ENCODE measurements at places on chromosomes 5 and 9.

DNA sequence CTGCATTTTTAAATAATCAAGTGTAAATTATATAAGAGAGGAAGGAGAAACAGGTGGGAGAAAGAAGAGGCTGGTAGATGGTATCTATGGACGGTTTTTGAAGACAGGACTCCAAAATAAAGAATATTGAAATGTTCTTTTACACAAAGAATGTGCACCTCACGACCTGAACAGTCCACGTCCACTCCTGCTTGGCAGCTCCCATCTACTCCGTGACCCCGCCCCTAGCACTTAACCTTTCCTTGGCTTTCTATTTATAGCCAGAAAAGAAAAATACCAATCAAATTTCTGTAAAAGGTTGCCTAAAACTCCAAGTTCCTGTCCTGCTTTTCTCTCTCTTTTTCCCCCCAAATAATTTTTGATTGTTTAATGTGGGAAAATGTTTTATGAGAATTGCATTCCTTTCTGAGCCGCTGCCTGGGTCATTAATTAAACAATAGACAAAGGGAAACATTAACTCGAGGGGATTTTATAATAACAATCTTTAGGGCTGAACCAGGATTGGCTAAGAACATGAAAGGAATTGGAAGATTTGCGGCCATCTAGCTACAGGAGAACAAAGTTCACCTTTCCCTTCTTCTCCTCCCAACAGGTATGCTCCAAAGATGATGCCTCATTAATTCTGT is 173.6 kb upstream of the MAP3K1 start:
- no peak for DNase-seq

GRCh38 chr9:4822057-4822456 is 29.3 kb downstream of the RCL1 start:
- no peak for DNase-seq

GRCh38 chr9:133050781-133051180 is 11.0 kb upstream of the CEL start:
- DNase-seq = no peak

DNA sequence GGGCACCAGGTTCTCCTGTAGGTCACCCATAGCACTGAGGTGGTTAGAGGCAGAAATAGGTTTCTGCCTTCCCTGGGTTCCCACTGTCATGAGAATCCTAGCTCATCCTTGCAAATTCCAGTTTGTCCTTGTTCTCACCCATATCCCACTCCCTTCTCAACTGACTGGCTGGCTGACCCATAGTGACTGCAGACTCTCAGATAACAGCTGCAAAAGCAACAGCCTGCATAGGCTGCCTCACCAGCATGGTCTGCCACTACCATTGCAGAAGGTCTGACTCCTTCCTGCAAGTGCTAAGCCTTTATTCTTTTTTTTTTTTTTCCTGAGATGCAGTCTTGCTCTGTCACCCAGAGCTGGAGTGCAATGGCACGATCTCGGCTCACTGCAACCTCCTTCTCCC is 194.0 kb downstream of the SEMA6A start:
- no peak for DNase-seq

GRCh38 chr5:175542232-175542965 is 64.0 kb downstream of the SFXN1 start:
- no peak for DNase-seq

- DNase-seq = no peak
Observed at GRCh38 chr5:90386099-90386710, 23.4 kb downstream of the CETN3 start.

GRCh38 chr5:111478266-111478665 is 34.1 kb downstream of the STARD4 start:
- no peak for DNase-seq

DNA sequence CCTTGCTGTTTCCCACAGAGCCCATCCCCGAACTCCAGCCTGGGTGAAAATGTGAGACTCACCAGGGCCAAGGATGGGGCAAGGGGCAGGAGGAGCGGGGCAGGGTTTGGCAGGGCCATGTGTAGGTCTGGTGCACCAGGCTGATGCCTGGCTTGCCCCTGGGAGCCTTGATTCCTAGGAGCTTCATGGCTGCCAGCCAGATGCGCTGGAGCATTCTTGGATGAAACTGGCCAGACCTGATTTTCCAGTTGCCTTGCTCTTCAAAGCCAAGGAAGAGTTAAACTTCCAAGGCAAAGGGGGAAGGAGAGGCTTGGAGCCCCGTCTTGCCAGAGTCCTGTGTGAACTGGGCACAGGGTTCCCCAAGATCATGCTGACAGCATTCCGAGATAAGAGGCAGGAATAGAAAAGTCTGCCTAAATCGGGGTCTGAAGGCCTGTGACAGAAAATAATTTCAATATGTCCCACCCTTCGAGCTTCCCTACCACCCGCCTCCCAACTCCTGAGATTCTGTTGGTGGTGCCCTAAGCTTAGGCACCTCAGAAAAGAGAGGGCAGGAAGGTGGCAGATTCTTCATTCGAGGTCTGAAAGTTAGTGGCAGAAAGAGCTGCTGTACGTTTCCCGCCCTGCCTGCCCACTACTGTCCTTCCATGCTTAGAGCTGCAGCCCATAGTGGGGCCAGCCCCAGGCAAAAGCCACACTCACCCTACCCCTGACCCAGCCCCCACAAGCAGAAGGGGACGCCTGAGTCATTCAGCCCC is 20.4 kb downstream of the FAT2 start:
- no peak for DNase-seq

DNA sequence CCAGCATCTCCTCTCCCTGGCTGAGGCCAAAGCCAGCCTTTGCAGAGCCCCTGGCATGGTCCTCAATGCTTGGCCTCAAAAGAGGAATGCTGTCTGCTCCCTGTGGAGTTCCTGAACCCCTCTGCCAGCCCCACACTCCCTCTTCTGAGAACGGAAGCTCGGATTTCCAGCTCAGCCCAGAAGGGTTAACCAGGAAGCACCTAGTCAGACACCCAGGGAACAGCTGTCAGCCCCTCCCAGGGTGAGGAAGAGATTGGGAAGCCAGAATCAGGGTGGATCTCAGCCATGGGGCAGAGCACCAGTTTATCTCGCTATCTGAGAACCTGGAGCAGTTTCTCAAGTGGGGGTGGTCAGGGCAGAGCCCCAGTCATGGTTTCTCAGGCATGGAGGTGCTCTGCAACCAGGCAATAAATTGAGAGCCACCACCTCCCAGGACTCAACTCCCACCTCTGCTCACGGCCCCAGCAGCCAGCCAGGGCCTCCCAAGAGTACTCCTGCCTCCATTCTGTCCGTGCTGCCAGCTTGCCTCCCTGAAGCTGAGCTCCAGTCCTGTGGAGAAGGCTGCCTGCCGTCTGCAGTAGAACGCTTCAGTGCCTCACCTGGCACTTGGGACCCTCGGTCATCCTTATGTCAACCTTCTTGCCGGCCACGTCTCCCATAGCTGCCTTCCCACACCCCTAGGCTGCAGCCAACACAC is 7.6 kb downstream of the FOXE1 start:
- DNase-seq = no peak

- DNase-seq = no peak
Observed at GRCh38 chr9:93232388-93232960, 48.5 kb downstream of the WNK2 start.
